Cortex of kidney (tissue), 1 donor: ENCODE measurements at places on chromosomes 6 and 20.

DNA sequence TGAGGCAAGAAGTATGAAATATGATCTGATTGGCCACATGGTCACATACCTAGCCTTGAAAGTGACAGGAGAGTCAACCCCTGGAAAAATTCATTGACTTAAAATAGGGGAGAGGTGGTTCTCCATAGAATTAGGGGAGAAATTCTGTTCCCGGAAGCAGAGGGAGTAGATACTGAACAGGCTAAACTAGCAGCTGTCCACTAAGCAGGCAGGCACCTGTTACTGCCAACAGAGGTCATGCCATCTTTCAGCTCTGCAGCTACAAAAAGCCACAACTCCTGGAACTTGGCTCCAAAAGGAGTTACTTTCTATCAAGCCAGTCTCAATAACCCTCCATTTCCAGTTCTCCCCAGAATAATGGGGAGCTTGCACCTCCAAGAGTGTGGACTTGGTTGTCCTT lies 352.5 kb downstream of the MAFB start:
- no peak for DNase-seq

- DNase-seq = no peak
These were observed 6.5 kb upstream of the UQCC2 start for GRCh38 chr6:33717934-33718455.

DNA sequence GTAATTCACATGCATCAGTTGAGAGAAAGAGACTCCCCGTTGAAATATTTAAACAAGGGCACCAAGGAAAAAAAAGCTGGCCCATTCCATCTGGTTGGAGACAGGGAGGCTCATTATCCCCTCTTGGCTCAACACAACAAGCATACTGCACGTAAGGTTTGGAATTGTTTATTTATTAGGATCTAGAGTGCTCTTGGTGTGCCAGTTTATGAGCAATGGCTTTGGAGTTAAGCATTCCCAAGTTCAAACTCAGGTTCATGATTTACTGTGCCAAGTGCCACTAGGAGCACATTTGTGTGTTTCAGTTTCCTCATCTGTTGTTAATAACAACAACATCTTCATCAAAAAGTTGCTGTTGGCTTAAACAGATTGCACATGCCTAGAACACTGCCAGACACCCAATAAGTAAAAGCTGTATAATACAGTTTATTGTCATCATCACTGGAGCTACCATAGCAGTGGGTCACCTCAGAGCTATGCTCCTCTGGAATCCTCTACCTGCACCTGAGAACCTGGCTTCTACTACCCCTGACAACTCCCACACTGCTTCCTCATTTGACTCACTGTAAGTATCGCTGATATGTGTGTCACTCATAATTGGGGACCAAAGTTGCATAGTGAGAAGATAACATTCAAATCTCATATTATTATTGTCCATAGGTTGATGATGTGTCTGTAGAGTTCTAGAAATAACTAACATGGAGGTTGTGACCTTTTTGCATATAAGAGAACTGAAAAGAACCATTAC lies 5.4 kb downstream of the SLC17A3 start:
- DNase-seq = no peak

GRCh38 chr20:17614176-17614811 lies 44.4 kb downstream of the DSTN start:
- DNase-seq = no peak

- DNase-seq = no peak
These were observed 136.3 kb downstream of the ZMYND8 start for GRCh38 chr20:47220161-47220582.

DNA sequence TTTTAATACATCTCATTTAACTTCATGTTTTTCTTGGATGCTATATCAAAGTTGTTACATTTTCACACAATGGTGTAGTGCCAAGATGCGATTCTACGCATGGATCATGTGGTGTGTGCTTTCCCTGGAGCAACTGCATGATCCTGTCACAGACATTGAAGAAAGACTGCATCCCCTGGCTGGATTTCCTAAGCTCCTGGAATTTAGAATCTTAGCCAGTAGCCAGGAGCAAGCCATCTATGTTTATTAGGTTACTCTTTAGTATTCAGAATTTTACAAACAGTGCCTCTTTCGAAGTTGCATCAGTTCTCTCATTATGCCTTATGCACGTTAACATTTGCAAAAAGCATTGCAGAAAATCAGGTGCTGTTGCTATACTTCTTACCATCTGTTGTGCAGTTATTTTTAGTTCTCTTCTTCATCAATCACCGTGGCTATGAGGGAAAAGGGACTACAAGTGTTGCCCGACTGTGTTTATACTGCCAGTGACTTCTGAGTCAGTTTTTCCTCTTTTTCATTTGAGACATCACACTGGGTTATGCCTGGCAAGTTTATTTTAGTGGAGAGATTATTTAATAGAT lies 584.2 kb downstream of the BCKDHB start:
- DNase-seq = no peak

- DNase-seq = no peak
These were observed 20.5 kb upstream of the TIAM2 start for GRCh38 chr6:154974485-154975149.

DNA sequence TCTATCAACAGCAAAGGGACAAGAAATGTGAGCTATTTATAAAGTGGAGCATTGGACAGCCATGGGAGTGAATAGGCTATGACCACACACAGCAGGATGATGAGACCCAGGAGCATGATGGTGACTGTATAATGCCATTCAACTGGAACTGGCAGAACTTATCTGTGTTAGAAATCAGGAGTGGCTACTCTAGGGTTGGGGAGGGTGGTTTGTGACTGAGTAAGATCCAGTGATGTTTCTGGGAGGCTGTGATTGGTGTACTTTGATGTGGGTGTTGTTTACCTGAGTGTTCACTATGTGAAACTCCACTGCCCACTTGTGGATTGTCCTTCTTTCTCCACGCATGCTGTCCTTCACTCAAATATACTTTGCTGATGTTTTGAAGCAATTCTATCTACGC lies 11.5 kb upstream of the HLA-B start:
- DNase-seq = no peak

- no peak for DNase-seq
These were observed 38.5 kb upstream of the DEK start for GRCh38 chr6:18302561-18303439.
